Stimulated activated CD4-positive, alpha-beta T cell treated with anti-CD3 and anti-CD28 coated beads, Interleukin-2, amount 100 ng/mL, for 48 hours (primary cell): ENCODE measurements at places on chromosomes 7 and 10.

DNA sequence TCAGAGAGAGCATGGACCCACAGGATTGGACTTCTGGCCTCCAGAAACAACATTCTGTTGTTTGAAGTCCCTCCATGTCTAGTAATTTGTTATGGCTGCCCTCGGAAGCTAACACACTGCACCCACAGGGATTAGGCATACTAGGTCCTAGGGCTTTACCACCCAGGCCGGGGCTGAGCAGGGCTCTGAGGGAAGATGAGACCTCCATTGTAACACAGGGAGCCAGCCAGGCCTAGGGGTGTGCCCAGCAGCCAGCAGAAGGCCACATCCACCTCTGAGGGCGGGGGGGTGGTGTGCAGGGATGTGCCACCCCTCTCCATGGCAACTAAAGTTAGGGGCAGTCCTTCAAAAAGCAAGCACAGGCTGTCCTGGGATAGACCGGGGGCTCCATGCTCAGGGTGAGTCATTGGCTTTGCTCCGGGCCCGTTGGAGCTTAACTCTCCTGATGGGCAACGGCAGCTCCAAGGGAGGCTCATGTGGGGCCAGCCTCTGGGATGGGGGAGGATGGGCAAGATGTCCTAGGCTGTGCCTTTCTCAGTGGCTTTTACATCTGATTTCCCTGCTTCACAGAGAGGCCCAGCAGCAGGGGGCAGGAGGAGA is 96.6 kb upstream of the GPR26 start:
- no peak for DNase-seq

- no peak for DNase-seq
Observed at GRCh38 chr7:110001254-110001938, 1089.5 kb upstream of the LRRN3 start.

DNA sequence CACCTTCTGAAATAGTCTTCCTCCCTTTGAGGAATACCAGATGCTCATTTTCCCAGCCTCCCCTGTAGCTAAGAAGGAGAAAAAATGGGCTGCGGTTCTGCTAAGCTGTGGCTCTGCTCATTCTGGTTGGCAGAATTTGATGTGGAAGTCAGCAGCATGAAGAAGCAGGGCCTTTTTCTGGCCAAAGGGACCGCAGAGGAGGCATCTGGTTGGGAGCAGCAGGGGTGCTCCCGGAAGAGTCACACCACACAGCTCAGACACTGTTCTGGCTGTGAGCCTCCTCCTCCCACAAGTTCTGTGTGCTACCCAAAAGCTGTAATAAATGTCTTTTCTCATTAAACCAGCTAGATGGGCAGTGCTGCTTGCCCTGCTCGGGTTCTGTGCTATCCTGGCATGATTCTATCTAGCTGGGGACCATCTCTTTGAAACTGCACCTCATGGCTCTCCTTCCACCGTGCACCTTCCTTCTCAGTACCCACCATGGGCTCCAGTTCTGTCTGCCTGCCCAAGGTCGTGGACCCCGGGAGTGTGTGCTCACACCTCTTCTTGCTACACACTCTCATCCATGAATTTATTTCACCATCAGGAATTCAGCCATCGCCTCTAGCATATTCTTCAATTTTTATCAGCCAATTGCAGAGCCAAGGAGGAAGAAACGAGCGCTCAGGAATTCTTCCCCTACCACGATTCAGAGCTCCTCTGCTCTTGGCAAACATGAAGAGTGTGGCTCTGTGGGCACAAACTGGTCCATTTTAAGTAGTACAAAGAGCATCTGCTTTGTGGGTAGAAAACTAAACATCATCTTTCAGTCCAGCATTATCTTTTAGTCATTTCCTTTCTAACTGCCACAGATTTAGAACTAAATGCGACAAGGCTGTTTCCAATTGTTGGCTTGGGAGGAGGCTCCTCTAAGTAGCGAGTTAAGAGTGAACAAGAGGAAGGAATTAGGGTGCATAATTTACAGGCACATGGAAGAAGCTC is 76.9 kb downstream of the FAM171A1 start:
- DNase-seq, result no peak

GRCh38 chr10:51653025-51653424 is 46.4 kb downstream of the CSTF2T start:
- no peak for DNase-seq

- no peak for DNase-seq
Observed at GRCh38 chr7:73478549-73478948, 43.5 kb downstream of the BAZ1B start.

DNA sequence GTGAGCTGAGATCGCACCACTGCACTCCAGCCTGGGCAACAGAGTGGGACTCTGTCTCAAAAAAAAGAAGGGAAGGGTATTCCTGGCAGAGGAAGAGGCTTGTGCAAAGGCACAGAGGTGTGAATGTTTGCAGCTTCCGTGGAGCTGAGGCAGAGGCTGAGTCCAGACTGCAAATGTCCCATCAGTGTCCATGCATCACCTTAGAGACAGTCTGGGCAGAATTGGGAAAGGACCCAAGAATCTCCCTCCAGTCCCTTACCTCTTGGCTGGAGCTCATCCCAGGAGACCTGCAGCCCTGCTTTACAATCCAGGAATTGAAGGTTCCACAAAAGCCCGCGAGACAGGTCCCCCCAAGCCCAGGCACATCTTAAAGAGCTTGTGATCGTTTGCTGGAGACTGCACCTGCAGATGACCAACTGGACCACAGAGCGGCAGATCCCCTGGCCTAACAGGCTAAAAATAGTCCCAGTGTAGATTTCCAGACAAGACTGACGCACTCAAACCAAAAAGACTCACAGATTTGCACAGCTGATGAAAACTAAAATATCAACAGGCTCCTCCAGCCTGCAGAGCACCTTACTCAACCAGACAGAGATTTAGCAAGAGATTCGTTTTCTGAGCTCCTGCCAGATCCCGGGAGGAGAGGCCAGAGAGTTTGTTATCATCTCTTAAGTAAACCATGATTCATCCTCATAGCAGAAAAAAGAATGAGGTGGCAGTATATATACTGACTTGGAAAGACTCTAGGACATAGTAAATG is 22.9 kb upstream of the NANOS1 start:
- no peak for DNase-seq

DNA sequence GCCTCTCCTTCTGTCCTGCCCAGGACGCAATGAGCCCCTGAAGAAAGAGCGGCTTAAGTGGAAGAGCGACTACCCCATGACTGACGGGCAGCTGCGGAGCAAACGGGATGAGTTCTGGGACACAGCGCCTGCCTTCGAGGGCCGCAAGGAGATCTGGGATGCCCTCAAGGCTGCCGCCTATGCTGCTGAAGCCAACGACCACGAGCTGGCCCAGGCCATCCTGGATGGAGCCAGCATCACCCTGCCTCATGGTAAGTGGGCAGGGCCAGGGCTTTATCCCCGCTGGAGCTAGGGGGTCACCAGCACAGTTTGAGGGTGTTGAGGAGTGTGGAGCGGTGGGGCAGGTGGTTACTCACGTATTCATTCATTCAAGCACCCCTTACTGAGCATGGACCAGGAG is 4.7 kb upstream of the ANKRD2 start:
- DNase-seq, result no peak

DNA sequence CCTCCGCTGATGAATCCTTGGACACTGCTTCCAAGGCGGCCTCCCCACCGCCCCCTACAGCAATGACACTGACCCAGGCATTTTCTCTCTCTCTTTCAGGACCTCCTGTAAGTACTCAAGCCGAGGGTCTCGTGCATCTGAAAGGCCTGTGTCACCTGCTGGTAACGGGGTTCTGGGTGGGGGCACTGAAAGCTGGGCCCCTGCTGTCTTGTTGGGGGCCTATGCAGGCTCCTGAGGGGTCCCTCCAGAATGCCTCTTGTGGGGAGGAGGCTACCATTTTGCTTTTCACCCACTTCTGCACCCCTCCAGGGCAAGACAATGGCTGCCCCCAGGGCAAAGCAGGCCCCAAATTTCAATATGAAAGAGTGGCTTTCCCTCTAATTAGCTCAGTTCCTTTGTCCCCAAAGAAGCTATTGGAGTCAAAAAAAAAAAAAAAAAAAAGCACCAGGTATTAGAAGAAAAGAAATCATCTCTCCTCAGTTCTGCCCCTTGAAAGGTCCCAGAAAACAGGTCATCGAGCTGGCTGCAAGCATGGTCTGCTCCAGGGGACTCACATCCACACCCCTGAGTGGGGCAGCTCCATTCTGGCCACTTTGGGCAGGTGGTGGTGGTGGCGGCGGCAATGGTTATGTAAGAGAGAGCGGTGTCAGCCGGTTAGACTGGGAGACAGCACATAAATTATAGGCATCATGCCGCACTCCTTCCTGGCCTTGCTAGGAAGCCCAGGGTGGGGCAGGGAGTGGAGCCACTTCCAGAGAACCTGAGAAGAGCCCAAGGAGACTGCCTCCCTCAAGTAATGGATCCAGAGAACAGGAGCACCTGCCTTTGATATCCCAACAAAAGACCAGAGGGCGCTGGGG is 66.2 kb downstream of the COL13A1 start:
- no peak for DNase-seq

- no peak for DNase-seq
Observed at GRCh38 chr7:56447864-56448693, 331.9 kb upstream of the NUPR2 start.

DNA sequence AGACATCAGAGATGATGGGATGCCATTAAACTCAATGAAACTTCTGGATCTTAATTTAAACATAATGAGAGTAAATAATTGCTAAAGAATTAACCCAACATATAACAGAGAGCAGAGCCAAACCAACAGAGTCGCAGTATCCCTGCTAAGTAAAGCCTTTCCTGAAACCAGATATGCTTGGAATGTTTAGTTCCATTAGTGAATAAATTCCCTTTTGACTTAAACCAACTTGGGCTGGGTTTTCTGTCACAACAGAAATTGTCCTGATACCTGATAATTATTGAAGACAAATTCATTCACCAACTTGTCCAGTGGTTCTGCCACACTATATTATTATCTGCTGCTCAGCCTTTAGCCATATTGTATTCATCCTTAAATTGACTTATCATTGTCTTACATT is 286.7 kb downstream of the FZD1 start:
- no peak for DNase-seq

DNA sequence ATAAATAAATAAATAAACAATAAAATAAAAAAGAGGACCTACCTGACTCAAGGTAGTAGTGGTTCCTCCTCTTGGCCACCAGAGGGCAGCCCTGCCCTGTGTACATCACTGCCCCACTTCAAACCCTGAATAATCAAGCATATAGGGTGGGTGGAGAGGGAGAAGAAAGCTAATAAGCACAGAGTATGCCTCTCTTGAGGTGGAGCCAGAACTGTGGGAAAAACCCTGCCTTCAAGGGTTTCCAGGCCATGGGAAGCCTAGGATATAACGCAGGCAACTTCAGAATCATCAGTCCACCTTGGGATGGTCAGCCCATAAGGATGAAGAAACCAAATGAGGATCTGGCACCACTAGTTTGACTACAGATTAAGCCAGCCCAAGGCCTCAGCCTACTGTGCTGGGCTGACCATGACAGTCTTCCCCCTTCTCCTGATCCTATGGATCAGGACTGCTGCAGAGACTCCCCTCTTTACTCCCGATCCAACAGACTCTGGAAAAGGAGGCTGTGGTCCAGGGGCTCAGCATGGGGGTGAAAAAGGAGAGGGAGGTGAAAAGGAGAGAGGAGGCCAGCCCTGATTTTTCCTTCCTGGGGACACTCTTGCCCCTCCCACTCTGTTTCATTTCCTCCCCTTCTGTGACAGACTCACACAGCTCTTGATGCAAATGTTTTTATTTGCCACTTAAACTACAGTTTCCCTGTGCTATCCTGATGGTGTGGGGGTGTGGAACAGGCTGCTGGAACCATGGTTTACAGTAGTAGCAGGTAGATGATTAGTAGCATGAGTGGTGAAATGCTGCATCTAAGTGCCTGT is 10.1 kb downstream of the AVPI1 start:
- DNase-seq, result peak; percentile 32

GRCh38 chr7:27189997-27190748 is 5.1 kb upstream of the HOXA11 start:
- no peak for DNase-seq

GRCh38 chr7:50261593-50261992 is 42.9 kb upstream of the IKZF1 start:
- no peak for DNase-seq

DNA sequence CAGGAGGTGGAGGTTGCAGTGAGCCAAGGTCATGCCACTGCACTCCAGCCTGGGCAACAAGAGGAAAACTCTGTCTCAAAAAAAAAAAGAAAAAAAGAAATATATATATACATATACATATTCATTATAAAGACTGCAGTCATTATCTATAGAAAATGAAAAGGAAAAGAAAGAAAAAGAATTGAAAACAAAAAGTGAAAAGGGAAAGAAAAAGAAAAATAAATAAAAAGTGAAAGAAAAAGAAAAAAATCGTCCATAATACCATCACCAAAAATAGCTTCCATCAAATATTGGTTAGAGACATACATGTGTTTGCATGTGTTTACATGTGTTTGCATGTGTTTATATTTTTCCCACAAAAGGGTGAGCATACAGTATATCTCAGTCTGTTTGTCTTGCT is 105.5 kb upstream of the PARD3 start:
- DNase-seq, result no peak

GRCh38 chr7:84664626-84665025 is 470.0 kb upstream of the SEMA3A start:
- no peak for DNase-seq

DNA sequence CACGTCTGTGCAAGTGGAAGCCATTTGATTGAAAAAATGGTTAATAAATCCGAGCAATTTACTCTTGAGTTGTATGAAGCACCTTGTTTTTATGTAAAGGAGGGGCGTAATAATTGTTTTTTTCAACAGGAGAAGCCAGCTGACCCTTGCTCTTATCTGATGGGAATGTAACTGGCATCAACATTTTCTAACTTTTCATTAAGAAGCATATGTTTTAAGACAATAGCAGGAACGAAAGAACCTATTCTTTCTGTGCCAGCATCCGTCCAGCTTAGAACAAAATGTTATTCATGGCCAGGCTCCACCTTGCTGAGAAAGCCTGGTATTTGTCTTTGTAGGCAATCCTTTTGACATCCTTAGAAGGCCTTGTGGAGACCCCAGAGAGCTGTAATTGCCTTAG is 22.2 kb upstream of the AFAP1L2 start:
- no peak for DNase-seq

DNA sequence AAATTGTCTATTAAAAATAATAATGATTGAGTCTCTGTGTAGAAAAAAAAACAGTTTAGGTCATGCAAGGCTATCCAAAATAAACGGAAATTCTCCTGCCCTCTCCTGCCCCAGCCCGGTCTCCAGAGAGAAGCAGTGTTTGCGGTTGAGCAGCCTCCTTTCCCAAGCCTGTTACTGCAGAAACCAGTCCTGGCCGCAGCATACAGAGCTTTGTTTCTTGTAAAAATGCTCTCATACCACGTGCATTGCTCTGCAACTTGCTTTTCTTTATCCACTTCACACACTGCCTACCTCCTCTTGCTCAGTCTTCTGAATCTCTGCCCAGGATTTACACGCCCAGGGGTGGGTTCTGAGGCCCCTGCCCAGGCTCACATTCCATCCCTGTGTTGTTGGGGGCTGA is 34.4 kb upstream of the CUL1 start:
- DNase-seq, result no peak

GRCh38 chr7:5388273-5388901 is 35.2 kb downstream of the TNRC18 start:
- no peak for DNase-seq

DNA sequence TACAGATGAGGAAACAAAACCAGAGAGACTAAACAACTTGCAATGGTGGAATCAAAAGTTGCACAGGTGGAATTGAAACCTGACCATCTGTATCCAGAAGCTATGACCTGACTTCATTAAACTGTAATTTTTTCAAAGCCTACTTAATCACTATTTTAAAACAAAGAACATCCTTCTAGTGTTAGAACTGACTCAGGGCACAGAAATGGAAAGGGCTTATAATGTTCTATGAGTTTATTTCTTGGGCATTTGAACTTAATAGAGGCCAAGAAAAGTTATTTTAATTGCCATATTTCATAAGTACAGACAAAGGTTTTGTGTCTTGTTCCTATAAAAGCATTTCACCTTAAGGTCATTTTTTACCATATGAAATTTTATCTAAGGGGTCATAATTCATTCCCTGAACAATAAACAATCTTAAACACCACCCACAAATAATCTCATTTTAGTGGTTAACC is 8.8 kb downstream of the ITGB1 start:
- no peak for DNase-seq
